ENCODE measurements at places on chromosomes 11 and 22. TPM values are rescaled to one million over a fixed set of nuclear protein-coding genes. Genes with fewer than 3 reads are reported as not detected.

Gene VWA5A
- total RNA-seq, result 108 TPM

Gene ADM2
- 3.0 TPM for total RNA-seq

Gene ADAMTS8
- not detected for total RNA-seq

Gene PARVB
- total RNA-seq, result 43.8 TPM

Gene RIC3
- 1.6 TPM for total RNA-seq

Gene SEPTIN5
- total RNA-seq, result 20.6 TPM

Gene CKAP5
- total RNA-seq, result 59.3 TPM

Gene CELSR1
- total RNA-seq, result 14.9 TPM

Gene CLMP
- 380 TPM for total RNA-seq

Gene STK33
- total RNA-seq, result 0.78 TPM

Gene LRRC55
- not detected for total RNA-seq

Gene TRIM34
- 12.3 TPM for total RNA-seq

Gene CHEK1
- total RNA-seq, result 34.3 TPM

Gene SOX10
- total RNA-seq, result not detected

Gene LARGE2
- total RNA-seq, result not detected

Gene ELMOD1
- total RNA-seq, result 0.11 TPM

Gene SLC16A8
- total RNA-seq, result under 0.01 TPM

Gene OR4A16
- not detected for total RNA-seq

Gene NXPE4
- total RNA-seq, result not detected

Gene COPB1
- 307 TPM for total RNA-seq

All from articular chondrocyte of knee joint (primary cell).